Activated CD4-positive, alpha-beta memory T cell treated with anti-CD3 and anti-CD28 coated beads, Interleukin-2, amount 10 ng/mL, durations not matched to agents 7 days and 5 days (primary cell): ENCODE measurements at places on chromosomes 7 and 10.

GRCh38 chr7:27172823-27173510 is 1.2 kb downstream of the HOXA10 start:
- DNase-seq = no peak

DNA sequence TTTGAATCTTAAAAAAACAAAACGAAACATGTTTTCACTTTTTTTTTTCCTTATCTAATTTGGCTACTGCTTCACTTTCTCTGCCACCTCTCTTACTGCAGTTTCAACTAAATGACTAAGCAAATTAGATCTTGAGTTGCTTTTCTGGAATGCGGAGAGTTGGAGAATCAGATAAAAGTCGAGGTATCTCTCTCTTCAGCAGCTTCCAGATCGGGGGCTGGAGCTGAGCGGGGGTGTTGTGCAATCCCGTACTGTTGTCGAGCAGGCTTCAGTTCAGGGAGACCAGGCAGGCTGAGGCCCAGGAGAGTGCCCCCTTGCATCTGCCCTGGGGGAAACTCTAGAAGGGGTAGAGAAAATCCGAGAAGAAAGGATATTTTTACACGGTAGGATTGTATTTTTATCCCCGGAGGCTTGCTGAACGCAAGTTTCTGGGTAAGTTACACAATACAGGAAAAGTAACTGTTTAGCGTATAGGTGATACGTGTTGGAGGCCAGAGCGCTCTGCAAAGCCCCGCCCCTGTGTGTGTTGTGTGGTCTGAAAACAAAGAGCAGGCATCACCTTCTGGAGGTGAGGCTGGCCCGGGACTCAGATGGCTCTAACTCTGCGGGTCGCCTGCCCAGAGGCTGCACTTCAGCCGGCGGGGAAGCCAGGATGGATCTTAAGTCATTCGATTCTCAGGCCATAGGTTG is 116.6 kb downstream of the KLF6 start:
- DNase-seq = peak; percentile 71

GRCh38 chr7:131945313-131945911 is 389.0 kb upstream of the PODXL start:
- peak; percentile 40 for DNase-seq

GRCh38 chr10:20971901-20972300 is 74.8 kb upstream of the NEBL start:
- DNase-seq = no peak

GRCh38 chr10:86365346-86366032 is 1.1 kb downstream of the GRID1 start:
- no peak for DNase-seq

DNA sequence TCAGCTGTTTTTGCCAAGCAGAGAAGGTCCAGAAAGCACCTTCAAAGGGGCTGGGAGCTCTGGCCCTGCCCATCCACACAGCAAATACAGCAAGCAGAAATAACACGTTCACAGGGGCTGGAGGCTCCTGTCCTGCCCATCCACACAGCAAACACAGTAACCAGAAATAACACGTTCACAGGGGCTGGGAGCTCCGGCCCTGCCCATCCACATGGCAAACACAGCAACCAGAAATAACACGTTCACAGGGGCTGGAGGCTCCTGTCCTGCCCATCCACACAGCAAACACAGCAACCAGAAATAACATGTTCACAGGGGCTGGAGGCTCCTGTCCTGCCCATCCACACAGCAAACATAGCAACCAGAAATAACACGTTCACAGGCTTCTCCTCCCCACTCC is 558.1 kb downstream of the PTPRN2 start:
- DNase-seq = no peak
